ENCODE measurements at places on chromosomes 2 and 18.

- no peak for DNase-seq
Observed at GRCh38 chr2:18841248-18842150, 252.1 kb upstream of the NT5C1B start.

- DNase-seq = no peak
Observed at GRCh38 chr2:232276733-232277313, 101.7 kb upstream of the ALPP start.

DNA sequence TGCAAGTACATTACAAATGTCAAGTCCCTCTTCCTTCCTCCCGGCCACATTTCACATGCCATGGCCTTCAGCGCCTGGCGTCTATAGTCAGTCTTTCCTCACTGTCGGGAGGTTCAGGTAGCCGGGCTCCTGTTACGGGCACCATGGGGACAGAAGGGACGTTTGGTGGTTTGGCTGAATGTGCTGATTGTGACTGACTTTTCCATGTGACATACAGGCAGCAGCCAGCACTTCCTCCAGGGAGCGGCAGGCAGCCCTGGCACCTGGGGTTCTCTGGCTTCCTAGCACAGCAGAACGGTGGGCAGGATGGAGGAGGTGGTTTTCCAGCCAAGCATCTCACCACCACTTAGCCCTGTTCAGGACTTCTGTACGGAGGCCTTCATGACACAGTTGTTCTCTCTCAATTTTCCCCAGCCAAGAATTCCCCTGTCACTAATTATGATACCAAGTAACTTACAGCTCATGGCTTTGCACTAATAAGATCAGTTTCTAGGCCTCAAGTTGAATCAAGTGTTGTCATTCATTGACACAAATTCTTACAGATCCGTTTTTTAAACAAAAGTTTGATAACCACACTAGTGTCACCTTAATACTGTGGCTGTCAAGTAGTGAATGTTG, 83.9 kb upstream of the REV1 start:
- DNase-seq = no peak

DNA sequence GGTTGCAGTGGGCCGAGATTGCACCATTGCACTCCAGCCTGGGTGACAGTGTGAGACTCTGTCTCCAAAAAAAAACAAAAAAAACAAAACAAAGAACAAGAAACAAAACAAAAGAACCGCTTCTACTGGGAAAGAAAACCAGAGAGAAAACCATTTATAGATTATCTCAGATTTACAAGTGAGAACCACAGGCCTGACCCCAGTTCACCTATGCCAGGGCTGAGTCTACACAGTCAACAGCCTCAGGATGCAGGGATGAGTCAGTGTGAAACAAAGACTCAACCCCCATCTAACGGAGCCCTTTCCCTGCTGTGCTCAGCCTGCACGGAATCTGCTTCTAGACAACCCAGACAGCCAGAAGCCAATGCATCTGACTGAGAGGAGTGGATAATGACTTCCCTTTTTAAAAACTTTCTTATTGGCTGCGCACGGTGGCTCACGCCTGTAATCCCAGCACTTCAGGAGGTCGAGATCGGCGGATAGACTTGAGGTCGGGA, 25.5 kb upstream of the YWHAQ start:
- DNase-seq = peak; percentile 81

- no peak for DNase-seq
Observed at GRCh38 chr2:199807966-199808365, 43.0 kb downstream of the FTCDNL1 start.

DNA sequence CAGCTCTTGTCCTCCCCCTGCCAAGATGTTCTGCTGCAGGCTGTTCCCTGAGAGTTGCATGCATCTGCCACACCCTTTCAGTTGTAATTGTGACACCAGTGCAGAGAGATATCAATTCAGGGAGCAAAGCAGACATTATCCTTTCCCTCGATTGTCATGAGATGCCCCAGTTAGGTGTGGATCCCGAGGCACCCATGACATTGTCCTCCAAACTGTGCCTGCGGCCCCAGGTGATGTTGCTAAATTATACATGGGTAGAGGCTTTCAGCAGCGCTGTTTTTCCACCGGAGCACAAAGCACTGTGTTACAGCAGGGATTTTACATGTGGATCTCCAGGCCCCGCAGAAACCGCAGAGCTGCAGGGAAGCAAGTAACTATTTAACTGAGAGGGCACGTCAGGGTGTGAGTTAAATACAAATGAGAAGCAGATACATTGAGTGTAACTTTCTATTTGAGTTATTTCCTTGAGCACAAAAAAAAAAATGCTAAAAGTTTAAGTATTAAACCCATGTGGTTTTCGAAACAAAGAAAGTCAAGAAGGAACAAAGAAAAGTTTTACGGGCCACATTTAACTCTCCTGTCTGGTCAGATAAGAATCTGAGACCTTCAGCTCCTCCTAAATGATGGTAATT, 90.3 kb upstream of the BCL2L11 start:
- DNase-seq = peak; percentile 37

DNA sequence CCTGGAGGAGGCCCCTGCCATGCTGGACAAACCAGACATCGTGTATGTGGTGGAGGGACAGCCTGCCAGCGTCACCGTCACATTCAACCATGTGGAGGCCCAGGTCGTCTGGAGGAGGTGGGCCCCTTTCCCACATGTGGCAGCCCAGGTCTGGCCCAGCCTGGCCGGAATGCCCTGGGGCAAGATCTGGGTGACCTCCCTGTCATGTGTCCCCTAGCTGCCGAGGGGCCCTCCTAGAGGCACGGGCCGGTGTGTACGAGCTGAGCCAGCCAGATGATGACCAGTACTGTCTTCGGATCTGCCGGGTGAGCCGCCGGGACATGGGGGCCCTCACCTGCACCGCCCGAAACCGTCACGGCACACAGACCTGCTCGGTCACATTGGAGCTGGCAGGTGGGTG, 25.2 kb upstream of the GMPPA start:
- DNase-seq = no peak

- no peak for DNase-seq
Observed at GRCh38 chr2:236505648-236506047, 64.0 kb upstream of the ACKR3 start.

GRCh38 chr18:22912835-22913234, 20.3 kb upstream of the RBBP8 start:
- no peak for DNase-seq

DNA sequence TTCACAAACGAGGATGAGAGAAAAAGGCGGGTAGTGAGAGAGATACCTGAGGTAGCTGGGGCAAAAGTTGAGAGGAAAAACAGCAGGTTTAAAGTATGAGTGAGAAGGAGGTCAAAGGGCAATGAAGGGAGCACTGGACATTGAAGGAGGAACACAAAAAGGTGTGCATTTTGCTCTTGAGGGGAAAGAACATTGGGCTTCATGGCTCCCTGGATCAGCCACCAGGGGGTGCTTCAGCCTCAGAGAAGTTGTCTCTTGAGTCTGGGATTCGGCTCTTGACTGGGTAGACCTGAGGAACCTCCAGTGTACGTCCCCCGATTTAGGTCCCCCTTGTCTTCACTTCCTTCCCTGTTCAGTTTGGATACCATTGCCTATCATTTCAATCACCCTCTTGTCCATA, 128.5 kb downstream of the RAPGEF4 start:
- DNase-seq = peak; percentile 36

DNA sequence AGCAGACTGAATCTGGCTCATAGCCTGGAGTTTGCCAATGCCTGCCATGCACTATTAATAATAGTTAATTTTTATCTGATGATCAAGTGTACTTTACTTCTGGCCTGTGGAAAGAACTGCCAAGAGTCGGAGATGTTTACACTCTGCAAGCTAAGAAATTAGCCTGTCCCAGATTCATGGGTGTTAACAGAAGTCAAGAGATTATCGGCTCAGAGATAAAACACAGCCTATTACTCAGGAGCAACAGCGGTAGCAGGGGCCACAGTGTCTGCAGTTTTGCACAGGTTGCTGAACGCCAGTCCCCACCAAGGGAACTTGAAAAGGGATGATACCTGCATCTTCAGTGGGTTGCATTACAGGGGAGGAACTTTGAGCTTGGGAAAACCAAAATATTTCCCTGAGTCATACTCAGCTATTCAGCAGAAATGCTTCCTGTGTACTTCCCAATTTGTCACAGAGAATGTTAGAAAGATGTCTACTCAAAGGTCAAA, 4.3 kb upstream of the ADI1 start:
- no peak for DNase-seq

DNA sequence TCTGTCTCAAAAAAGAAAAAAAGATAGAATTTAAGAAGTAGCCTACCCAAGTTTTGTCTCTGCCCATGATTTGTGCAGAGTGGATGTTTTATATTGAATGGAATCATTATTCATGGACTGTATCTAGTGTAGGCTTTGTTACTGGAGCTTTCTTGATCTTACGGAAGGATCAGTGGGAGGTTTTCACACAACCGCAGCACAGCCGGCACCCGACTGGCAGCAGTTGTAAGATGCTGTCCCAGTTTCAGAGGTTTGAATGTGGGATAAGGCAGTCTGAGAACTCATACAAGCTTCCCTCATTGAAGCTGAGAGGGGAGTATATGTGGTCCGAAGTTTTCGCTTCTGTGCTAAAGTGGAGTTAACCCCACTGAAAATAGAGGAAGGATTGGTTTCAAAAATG, 19.7 kb upstream of the SAG start:
- DNase-seq = no peak

- no peak for DNase-seq
Observed at GRCh38 chr2:10433264-10433946, 14.7 kb downstream of the ODC1 start.

DNA sequence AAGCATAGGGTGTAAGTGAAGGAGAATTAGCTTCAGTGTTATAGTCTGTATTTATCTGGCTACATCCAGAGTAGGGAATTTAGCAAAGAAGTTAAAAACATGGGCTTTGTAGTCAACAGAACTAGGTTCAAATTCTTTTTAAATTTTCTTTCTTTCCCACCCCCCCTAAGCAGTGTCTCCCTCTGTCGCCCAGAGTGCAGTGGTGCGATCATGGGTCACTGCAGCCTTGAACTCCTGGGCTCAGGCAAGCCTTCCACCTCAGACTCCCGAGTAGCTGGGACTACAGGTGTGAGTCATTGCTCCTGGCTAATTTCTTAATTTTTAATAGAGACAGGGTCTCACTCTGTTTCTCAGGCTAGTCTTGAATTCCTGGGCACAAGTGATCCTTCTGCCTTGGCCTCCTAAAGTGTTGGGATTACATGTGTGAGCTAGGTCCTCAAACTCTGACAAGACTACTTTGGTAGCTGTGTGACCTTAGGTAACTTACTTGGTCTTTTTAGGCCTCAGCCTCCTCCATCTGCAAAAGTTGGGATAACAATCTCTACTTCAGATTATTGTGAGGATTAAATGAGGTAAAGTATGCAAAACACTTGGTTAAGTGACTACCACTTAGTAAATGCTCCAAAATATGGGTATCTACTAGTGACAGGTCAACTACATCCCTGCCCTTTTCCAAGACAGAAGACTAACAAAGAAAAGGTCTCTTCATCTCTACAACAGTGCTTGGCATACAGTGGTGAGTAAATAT, 17.8 kb downstream of the DOK1 start:
- no peak for DNase-seq

GRCh38 chr2:74292751-74293150, 50.5 kb downstream of the SLC4A5 start:
- no peak for DNase-seq

DNA sequence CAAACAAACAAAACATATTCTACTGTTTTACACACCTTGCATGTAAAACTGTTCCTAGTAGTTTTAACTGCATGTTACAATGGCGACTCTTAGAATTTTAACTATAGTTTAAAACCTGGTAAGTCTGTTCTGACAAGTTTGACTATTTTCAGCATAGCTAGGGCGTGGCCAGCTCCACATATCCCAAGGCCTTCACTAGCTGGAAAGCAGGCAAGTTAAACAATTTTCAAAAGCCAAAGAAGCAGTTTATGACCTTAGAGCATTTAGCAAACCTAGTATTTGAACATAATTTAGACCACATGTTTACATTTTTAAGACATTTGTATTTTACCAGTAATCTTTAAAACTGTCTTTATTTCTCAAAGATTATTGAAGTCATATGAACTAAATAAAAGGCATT, 402.8 kb upstream of the SYT4 start:
- DNase-seq = no peak

- DNase-seq = no peak
Observed at GRCh38 chr2:2831633-2832032, 500.6 kb upstream of the MYT1L start.

- DNase-seq = no peak
Observed at GRCh38 chr2:209593930-209594329, 170.1 kb downstream of the MAP2 start.

- DNase-seq = no peak
Observed at GRCh38 chr18:35306588-35307250, 16.7 kb upstream of the ZSCAN30 start.

DNA sequence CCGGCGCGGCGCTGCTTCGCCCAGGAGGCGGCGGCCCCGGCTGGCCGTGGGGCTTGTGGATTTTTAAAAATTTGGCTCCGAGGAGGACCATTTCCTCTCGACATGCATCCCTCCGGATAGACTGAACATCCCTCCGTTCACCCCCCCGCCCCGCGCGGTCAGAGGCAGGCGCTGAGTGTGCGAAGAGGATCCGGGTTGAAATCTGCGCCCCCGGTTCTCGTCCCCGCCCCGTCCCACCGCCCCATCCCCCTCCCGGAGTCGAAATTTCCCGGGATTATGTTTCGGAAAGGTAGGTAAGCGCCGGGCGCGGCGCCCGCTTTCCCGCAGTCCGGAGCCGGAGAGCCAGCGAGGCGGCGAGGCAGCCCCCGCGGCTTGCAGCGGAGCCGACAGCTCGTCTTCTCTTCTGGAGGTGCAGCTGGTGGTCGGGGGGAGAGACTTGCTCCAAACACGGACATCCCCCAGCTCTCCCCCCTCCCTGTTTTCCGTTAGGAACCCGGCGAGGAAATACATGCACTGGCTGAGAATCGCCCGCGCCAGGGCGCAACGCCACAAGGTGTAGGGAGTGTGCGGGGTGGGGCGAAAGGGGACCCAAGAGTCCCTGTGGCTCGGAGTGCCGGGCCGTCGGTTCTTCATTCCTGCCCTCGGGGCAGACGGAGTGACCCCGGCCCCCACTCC, at the start of gene PRKCE:
PRKCE (plus strand) TSS at position 261 of the 675 bp plus-strand sequence.
- no peak for DNase-seq

DNA sequence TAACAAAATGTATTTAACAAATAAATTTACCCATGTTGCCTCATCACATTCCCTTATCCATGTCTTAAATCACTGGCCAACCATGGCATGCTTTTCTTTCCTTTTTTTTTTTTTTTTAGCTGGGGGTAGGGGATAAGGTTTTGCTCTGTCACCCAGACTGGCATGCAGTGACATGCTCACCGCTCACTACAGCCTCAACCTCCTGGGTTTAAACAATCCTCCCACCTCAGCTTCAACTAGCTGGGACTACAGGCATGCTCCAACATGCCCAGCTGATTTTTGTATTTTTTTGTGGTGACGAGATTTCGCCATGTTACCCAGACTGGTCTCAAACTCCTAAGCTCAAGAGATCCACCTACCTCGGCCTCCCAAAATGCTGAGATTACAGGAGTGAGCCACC, 266.4 kb downstream of the THSD7B start:
- no peak for DNase-seq
